ENCODE measurements at places on chromosomes 4 and X.

DNA sequence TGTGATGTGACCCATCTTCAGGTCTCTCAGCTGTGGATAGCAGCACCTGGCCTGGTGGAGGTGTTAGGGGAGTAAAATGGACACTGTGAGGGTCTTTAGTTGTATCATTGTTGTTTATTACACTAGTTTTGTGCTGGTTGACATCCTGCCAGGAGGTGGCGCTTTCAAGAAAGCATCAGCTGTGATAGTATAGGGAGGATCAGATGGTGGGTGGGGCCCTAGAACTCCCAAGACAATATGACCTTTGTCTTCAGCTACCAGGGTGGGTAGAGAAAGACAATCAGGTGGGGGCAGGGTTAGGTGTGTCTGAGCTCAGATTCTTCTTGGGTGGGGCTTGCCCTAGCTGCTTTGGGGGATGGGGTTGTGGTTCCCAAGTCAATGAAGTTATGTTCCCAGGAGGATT is 162.8 kb downstream of the PPP1R2C start:
- DNase-seq, result peak; percentile 27

GRCh38 chr4:155599596-155599995 is 67.1 kb upstream of the GUCY1A1 start:
- DNase-seq, result no peak

DNA sequence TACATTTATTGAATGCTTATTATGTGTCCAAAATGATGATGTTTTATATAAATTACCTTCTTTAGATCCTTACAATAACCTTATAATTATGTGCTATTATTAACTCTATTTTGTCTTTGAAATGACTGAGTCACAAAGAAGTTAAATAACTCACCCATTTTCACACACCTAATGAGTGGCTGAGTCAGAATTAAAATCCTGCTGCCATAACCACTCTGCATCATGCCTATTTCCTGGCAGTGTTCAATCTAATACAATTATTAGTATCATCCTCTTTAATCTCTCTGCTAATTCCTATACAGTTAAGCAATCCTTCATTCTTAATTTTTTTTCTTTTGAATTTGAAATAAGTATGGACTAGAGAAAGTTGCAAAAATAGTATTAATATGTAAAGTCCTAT is 342.9 kb downstream of the CFAP299 start:
- no peak for DNase-seq

DNA sequence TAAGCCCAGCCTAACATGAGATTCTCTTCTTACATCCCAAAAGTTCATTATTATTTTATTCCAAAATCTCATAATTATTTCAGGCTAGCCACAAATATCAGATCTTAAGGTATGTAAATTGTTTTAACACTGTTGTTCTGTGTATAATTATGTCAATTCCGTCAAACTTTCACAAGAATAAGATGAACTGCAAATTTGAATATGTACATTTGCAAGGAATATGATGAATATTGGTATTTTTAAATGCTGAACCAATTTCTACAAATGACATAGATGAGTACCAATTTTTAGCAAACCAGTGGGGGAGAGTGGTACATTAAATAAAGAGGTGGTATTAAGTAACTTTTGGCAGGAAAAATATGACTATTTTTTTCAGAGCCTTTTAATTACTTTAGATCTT is 282.3 kb upstream of the MAD2L1 start:
- no peak for DNase-seq

DNA sequence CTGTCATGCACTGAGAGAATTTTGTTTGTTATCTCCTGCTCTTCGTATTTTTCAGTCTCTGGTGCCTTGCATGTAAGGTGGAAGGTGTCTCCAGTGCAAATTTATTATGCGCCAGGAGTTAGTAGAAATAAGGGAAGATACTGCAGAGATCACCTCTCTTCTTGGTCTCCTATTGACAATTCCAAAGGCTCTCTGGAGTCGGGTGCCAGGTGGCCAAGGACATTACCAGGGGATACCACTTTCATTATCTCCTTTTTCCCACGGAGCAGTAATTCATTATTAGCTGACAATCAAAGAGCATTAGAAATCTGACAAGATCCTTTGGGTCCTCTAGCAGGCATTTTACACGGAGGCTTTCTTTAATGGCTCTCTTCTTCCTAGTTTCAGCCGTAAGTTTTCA is 26.0 kb downstream of the ADD1 start:
- DNase-seq, result no peak

DNA sequence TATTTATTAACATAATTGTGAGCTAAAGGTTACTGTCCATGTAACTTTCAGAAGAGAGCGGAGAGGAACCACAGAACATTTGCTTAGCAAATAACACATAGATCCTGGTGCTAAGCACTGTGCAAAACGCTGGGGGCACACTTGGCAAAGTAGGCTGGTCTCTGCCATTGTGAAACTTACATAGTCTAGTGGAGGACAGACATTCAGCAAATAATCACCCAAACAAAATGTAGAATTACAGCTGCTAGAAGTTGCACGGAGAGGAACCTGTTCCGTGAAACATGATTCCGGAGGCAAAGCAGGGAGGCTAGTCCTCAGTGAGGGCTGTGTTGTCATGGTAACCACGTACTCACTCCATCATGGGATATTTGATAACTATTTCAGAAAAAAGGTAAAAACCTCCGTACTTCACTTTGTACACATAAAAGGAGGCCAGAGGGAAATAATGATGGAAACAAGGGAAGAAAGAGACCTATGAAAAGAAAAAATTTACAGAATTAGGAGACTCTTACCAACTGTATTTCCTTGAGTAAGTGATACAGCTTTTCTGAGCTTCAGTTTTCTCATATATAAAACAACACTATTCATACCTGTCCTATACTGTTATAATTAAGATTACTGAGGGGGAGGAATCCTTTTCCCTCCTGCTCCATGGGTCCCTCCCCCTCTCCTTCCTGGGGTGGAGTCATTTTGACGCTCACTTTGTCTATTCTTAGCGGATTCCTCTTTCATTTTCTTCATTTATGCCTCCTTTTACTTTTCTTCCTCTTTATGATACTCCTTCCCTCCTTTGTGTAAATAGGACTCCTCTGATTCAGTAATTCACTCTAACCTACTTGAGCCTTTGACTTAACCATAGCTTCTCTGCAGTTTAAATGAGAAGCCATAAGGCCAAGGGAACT is 825 bp upstream of the RASGEF1B start:
- DNase-seq, result peak; percentile 43

DNA sequence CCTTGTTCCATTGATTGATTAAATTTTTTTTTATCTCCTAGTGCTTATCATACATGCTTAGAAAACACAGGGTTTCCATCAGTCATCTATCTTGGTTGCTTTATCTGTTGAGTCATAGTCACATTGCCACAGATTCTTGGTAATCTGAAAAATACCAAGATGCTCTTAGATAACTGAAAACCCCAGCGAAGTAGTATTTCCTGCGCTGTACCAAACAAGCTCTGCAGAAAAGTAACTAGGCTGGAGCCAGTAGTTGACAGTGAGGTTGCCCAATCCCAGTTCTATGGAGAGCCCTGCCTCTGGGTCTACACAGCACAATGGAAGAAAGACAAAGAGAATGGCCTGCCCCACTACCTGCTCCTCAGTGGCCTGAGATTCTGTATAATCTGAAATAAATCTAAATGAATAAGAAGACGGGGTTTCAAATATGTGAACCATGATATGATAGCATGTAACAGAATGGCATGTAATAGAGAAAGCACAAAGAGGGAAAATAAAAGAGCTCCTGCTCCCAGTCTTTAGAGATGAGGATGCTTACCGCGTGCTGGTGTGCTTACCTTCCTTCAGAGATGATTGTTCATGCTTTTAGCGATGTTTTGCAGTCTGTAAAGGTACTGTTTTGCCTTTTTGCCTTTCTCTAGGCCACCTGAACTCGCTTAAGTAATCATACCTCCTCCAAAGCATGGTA is 55.3 kb upstream of the RAPGEF2 start:
- no peak for DNase-seq

DNA sequence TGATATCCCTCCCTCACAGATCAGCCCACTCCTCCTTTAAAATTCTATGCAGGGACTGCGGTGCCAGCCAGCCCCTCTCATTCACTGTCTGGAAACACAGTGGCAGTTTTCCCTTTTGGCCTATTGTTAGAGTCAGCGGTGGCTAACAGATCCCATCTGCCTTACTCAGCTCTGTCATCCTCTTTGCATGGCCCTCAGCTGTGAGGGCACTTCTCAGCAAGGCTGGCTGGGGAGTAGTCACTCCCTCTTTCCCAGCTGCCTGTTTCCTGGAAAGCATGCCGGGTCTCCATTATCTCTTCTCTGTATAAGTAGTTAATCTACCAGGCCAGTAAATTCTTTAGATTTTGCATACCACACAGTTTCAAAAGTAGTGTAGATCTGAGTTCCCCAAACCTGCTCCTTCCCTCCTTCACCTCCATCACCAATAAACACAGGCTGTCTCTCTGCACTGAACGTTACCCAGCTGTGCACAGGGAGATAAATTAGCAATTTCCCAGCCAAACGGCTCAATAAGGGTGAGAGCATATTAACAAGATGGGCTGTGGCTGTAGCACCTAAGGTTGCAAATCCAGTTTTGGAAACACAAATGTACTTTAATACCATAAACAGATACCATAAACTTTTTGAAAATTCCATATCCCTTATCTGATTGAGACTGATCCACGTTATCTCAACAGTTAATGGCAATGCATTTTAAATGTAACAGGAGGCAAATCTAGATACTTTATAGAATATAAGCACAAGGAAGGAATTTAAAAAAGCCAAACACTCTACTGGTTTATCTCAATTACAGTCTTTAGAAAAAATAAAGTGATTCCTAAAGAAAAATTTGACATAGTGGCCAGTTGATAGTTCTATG is 229.3 kb downstream of the ANKRD50 start:
- no peak for DNase-seq

GRCh38 chrX:72158773-72159172 is 22.8 kb upstream of the PIN4 start:
- no peak for DNase-seq

- peak; percentile 75 for DNase-seq
Measured at GRCh38 chrX:107678957-107679740, 50.8 kb downstream of the PRPS1 start.

- DNase-seq, result no peak
Measured at GRCh38 chr4:147780137-147780777, 48.4 kb downstream of the ARHGAP10 start.

DNA sequence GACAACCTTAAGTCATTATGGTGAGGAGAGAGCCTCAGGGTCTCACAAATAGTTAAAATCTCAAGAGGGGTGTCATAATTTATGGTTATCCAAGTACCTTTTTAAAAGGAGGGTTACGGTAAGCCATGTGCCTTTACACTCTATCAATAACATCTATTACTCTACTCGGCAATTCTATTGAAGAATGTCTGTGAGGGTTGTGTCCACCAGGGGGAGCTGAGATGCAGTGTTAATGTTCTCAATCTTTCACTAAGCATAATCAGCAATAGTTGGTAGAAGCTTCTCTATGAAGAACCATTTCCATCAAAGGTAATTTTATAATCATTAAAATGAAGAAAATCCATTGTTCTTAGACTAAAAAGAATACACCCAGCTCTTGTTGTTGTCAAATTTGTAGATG is 457.4 kb downstream of the CENPC start:
- DNase-seq, result peak; percentile 68

- no peak for DNase-seq
Measured at GRCh38 chrX:50082741-50083140, 118.1 kb downstream of the AKAP4 start.

DNA sequence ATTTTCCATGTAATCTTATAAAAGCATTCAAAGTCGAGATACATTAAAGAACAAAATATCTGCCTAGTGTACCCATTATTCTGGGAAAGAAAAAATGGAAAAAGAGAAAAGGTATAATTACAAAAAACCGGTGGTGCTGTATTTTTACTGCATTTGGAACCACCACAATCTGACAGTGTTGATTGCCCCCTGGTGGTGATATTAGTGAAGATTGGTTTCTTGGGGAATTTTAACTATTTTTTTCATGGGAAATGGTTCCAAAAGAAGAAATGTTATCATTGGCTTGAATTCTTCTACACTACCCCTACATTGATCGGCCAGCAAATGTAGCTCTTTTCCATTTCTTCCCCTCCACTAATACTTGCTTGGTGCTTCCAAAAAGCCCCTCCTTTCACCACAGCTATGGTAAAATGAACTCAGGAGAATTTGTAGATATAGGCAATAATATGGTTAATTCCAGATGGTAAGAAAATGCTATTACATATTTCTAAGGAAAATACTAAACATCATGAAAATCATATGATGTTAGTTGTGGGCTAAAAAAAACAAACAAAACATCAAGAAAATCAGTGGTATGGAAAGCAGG is 50.0 kb downstream of the COX18 start:
- DNase-seq, result no peak

DNA sequence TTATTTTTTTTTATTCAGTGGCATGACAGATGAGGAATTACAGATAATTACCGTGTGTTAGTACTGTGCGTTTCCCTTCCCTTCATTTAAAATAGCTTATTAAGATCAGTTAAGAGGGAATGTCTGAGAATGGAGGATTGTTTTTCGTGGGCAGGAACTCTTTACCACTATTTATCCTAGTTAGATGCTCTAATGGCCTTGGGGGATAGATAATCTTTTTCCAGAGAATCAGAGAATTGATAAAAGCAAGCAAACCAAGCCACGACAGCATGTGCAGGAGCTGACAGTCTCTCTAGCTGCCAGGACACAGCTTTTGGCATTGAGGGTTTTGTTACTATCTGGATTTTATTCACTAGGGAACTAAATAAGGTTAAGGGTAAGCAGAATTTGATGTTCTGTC is 128.7 kb downstream of the DCLK2 start:
- no peak for DNase-seq

DNA sequence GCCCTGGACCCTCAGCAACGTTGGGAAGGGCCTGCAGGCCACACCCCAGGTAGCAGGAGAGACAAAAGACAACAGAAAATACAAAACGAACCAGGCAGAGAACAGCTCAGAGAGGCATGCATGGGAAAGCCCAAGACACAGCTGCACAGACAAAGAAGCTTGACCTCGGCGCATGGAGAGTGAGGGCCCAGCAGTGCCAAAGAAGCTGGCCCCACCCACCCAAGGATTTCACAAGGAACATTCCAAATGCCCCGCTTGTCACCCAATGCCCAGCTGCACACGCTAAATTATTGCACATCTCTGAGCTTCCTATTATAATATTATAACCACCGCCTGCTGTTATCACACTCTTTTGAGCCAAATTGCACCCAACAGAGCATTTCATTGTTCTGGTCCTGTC is 147.7 kb upstream of the TBL1X start:
- no peak for DNase-seq

GRCh38 chr4:24583451-24584210 is 723 bp downstream of the DHX15 start:
- peak; percentile 57 for DNase-seq

All from stimulated activated CD8-positive, alpha-beta memory T cell treated with anti-CD3 and anti-CD28 coated beads, Interleukin-4, amount 100 ng/mL, for 48 hours (primary cell).